Cortex of kidney (tissue), 1 donor: ENCODE measurements at places on chromosomes 7 and 10.

DNA sequence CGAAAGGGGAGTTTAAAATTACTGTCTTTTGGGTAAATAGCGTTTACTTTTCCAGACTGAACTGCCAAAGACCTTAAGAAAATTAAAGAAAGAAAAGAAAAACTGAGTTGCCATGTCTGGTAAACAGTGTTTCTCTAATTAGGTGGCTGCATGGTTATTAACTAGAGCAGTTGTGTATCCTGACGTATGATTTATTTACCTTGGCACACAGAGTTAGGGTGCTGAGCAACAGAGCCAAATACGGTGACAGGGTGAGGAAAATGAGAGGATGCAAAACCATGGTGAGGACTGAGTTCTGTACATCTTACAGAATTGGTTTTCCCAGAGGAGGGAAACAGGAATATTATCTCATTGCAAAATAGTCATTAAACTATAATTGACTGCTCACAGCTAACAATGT is 546.4 kb upstream of the FZD8 start:
- no peak for DNase-seq

DNA sequence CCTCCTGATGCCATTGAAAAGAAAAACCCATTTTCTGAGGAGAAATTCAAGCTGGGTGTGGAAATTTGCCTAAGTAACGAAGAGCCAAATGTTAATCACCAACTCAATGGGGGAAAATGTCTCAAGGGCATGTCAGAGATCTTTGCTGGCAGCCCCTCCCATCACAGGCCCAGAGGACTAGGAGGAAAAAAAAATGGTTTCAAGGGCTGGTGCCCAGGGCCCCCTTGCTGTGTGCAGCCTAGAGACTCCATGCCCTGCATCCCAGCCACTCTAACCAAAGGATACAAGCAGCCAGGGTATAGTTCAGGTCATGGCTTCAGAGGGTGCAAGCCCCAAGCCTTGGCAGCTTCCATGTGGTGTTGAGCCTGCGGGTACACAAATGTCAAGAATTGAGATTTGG is 106.3 kb downstream of the ALOX5 start:
- no peak for DNase-seq

GRCh38 chr10:104779701-104780100 is 138.6 kb downstream of the SORCS3 start:
- DNase-seq, result no peak

GRCh38 chr7:151018421-151019129 is 5.7 kb downstream of the ATG9B start:
- no peak for DNase-seq

DNA sequence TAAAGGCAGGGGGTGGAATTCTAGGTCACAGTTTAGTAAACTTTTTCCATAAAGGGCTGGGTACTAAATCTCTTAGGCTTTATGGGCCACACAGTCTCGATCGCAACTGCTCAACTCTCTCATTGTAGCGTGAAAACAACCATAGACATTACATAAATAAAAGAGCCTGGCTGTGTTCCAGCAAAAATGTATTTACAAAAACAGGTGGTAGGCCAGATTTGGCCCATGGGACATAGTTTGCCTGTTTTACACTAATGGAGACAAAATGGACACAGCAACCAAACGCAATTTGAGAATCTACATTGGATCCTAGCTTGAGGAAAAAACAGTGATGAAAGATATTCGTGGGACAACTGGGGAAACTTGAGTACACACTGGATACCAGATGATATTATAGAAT is 23.2 kb upstream of the MALSU1 start:
- DNase-seq, result no peak

DNA sequence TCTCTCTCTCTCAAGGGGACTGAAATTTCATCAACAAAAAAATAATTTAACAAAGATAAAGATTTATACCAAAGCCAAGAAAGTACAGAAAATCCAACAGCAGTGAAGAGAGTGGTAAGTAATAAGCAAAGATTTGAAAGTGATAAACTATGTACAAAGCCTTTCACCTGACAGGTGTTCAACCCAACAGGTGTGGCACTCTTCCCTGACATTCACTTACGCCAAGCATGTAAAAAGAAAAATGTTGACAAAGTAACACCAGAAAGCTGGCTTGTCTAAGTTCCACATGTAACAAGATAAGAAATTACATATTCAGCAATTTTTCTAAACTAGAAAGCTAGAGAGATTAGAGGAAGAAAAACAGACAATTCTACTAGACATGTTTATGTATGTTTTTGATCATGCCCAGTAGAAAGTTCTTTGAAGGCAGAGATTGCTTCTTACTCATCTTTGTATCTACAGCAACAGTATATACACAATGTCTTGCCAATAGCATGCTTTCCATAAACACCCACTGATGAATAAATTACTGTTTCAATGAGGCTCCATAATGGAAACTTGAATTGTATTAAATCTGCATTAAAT is 468.5 kb downstream of the PARD3 start:
- DNase-seq, result no peak

DNA sequence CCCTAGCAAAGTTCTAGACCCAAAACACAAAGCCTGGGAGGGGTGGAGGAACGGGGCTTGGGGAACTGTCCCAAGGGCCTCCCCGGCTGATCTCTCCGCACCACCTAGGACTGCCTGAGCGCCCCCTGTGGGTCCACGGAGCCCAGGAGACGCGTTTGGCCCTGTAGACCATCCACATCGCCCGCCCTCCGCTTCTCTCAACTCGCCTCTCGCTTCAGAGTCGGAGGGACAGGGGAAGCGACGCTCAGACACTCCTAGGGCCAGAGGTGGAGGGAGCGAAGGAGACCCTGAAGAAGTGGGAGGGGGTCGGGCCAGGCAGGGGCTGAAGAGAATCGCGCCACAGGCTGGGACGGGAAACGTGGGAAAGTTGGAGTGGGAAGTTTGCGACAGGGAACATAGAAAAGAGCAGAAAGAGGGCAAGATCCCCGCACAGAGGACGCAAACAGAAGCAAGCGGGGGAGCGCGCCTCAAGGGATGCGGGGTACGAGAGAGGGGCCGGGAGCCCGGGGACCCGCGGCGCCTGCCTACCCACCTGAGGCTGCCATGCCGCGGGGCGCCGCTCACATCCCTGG is 378 bp downstream of the PIK3AP1 start:
- DNase-seq, result no peak

- DNase-seq, result no peak
Measured at GRCh38 chr7:103388469-103389140, 41.2 kb downstream of the PSMC2 start.

DNA sequence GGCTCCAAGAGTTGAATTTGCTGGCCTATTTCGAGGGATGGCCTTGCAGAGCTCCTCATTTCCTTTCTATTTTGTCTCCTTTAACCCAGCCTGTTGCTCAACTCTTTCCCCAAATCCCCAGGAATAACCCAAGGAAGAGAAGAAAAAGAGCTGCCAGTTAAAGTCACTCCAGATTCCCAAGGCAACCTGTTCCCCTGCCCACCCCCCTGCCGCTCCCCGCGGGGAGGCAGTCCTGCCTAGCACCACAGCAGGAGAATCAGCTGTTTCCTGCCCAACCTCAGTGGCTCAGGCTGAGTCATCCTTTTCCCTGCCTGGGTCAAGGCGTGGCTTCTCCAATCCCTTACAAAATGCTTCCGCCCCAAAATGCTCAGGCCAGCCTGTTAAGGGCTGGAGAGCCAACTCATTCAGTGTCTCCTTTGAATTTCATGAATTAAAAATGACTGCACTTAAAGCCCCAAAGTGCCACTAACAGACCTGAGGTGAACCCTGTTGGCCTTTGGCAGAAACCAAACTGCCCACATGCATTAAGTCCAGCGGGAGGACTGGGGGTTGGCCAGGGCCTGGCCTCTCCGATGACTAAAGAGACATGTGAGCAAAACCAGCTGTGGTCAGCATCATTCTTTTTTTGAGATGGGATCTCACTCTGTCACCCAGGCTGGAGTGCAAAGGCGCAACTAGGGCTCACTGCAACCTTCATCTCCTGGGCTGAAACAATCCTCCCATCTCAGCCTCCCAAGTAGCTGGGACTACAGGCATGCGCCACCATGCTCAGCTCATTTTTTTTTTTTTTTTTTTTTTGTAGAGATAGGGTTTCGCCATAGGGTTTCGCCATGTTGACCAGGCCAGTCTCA is 83.2 kb upstream of the KIF5B start:
- DNase-seq, result no peak

GRCh38 chr10:28367929-28368484 is 65.1 kb upstream of the MPP7 start:
- no peak for DNase-seq

- DNase-seq, result no peak
Measured at GRCh38 chr10:46090258-46090812, 44.3 kb upstream of the MSMB start.

DNA sequence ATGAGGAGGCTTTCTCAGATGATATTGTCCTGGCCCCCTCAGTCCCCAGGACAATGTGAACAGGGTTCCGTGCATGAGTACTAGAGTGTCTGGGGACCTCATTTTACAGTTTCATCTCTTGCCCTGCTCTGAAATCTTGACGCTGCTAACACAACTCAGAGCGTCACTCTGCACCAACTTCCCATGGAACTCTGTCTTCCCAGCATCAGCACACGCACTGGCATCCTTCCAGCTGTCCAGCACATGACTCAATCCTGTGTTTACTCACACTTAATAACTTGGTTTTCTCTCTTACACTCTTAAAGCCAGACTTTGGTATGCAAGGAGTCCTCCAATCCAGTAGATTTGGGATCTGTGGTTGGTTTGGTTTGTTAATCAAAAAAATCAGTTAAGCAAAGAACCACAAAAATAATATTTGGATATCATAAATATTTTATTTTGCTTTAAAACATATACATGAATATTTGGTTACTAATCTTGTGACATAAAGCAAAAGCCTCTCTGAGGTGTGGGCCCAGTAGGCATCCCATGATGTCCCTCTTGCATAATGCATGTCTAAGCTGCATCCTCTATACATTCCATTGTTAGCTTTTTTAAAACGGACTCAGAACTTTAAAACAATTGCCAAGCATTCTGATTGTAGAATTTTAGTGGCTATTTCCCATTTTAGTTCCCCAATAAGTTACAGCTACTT is 131.0 kb downstream of the CXCL12 start:
- no peak for DNase-seq

DNA sequence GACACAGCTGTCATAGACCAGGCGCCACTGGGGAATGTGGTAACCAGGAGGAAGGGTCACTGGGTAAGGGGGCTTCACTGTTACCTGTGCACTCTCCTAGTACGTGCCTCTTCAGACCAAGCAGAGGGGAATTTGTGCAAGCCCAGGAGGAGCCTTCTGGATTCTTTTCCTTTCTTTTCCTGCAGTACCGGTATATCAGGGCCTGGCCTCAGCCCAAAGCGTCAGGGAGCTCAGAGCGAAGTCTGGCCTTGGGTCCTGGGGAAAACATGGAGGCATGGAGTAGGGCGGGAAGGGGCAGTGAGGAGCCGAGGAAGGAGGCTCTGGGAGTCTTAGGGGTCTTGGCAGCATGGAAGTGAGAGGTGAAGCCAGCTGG is 133.6 kb upstream of the GDF10 start:
- DNase-seq, result no peak

GRCh38 chr10:14093730-14094484 is 236.8 kb downstream of the FRMD4A start:
- DNase-seq, result no peak

GRCh38 chr10:77687621-77688020 is 50.0 kb upstream of the KCNMA1 start:
- DNase-seq, result no peak

DNA sequence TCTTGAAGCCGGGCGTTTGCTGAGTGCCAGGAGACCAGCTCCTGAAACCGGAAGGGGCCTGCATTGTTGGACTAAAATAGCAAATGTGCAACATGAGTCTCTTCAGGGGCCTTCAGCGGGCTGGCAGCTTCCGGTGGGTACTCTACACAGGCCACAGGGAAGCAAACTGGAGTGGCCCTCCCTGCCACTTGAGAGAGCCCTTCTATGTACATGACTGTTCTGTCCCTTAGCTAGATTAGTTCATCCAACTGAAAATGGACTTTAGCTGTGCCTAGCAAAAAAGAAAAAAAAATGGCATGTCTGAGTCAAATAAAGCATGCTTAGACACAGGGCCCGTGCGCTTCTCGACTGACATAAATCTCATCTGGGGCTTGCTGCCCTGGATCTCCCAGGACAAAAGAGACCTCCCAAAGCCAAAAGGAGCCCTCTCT is 115.3 kb upstream of the TCF7L2 start:
- DNase-seq, result no peak

GRCh38 chr10:22629126-22629525 is 85.3 kb downstream of the PIP4K2A start:
- no peak for DNase-seq

DNA sequence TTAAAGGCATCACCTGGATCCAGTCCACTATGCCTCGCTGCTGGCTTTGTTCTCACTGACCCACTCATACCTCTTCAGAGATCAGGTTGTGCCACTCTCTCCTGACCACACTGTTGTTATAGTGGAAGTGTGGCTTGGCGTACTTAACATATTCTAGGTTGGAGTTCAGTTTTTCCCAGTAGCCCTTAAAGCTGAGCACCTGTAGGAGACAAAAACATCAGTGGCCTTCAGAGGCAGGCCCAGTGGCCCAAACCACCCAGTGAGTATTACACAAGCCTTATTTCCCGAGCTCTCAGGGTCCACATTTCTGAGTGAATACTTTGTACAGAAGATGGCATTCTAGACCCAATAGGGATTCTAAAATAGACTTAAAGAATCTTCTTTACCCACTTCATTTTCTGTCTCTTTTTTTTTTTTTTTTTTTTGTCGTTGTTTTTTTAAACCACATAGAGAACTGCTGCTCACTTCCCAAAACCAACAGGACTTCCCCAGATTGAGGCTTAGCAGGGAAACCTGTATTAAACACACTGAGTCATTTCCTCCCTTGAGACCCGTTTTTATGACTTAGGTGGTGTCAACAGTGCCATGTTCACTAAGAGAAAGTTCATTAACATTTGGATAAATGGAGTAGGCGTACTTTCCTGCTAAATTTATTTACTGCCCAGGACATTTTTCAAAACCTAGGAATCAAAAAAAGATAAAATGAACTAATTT is 85.8 kb downstream of the GSAP start:
- DNase-seq, result no peak

GRCh38 chr10:97713339-97713825 is at the start of gene MARVELD1:
Gene MARVELD1, plus strand, starts transcription at chr10:97713730. Its CDS starts 147 bp downstream, at chr10:97713877.
- no peak for DNase-seq

GRCh38 chr7:2144926-2145325 is 87.8 kb downstream of the MAD1L1 start:
- no peak for DNase-seq

DNA sequence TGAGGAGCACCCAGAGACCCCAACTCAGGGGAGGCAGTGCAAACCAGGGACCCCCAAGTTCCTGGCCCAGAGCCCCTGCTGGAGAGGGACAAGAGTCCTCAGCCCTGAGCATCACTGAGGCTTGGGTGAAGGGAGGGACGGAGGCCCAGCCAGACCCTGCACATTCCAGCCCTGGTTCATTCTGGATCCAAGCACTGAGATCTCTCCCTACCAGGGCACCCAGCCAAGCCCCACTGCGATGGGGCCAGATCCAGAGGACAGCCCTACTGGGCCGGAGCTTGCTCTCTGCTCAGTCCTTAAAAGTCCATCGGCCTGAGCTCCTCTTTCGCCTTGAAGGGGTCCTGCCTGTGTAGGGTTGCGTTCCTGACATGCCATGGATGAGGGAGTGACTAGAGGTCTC is 40.5 kb upstream of the RABGEF1 start:
- no peak for DNase-seq

GRCh38 chr7:126780993-126781392 is 471.7 kb downstream of the GRM8 start:
- DNase-seq, result no peak
